ENCODE measurements at places on chromosomes 1 and 21.

DNA sequence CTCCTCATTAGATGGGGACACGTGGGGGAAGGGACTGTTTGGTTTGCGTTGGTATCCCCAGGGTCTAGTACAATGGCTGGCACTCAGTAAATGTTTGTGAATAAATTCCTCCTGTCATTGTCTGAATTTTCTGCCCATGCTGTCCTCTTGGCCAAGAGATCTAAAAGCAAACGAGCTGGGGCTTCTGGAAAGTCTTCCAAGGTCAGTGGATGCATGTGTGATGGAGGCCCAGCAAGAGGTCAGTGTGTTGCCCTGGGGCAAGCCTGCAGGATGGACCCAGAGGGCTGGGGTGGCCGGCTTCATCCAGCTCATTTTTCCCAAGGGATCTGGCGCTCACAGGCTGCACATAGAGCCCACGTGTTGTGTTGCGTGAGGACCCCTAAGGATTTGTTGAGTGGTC is 30.0 kb upstream of the JUN start:
- no peak for DNase-seq

DNA sequence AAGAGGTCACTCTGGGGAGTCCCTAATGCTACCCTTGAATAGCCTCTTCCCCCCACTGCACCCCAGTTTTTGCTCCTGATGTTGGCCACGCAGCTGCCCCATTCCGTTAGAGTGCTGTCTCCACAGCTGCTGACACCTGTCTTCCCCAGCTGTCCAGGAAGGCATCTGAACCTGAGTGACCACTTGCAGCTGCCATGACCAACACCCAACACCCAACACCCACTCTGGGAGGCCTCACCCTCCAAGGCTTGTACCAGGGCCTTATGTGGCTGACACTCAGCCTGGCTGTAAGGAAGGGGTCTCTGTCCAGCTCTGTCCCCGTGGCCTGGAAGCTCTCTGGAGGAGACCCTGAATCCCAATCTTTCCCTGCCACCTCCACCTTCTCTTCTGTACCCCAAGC is 26.7 kb upstream of the LDLRAP1 start:
- DNase-seq = no peak

DNA sequence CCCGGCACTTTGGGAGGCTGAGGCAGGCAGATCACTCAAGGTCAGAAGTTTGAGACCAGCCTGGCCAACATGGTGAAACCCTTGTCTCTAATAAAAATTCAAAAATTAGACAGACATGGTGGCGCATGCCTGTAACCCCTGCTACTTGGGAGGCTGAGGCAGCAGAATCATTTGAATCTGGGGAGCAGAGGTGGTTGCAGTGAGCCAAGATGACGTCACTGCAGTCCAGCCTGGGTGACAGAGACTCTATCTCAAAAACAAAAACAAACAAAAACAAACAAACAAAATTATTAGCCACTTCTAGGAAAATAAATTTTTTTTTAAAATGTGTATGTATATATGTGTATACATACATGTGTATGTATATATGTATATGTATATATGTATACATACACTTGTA is 320.3 kb upstream of the ADGRL4 start:
- no peak for DNase-seq

- no peak for DNase-seq
These were observed 360.8 kb downstream of the MATN1 start for GRCh38 chr1:30362603-30362990.

GRCh38 chr1:3125546-3126368 is 56.8 kb downstream of the PRDM16 start:
- no peak for DNase-seq

Measured in hypothalamus (tissue), 51 donors.